DMS153 (cell line): ENCODE measurements at places on chromosomes 5 and 9.

GRCh38 chr9:133942206-133942975 is 49.7 kb downstream of the VAV2 start:
- no peak for DNase-seq

DNA sequence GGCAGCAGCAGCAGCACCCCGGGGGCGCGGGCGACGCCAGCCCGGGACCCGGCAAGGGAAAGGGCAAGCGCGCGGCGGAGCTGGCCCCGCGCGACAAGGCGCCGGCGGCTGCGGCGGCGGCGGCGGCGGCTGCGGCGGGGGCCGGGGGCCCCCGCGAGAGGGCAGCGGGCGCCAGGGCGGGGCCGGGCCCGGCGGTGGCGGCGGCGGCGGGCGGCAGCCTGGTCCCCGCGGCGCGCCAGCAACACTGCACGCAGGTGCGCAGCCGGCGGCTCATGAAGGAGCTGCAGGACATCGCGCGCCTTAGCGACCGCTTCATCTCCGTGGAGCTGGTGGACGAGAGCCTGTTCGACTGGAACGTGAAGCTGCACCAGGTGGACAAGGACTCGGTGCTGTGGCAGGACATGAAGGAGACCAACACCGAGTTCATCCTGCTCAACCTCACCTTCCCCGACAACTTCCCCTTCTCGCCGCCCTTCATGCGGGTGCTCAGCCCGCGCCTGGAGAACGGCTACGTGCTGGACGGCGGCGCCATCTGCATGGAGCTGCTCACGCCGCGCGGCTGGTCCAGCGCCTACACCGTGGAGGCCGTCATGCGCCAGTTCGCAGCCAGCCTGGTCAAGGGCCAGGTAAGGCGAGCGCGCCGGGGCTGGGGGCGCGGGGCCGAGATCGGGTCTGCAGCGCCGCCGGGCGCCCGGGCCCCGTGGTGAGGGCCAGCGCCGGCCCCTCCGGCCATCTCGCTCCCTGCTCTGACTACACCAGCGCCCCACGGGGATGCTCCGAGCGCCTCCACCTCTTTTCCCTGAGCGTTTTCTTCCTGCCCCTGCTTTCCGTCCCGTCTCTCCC is at the start of gene UBE2QL1:
TSS of gene UBE2QL1 (plus strand) at position 238 of the 843 bp plus-strand sequence. CDS start at position 273, 35 bp downstream.
- no peak for DNase-seq

DNA sequence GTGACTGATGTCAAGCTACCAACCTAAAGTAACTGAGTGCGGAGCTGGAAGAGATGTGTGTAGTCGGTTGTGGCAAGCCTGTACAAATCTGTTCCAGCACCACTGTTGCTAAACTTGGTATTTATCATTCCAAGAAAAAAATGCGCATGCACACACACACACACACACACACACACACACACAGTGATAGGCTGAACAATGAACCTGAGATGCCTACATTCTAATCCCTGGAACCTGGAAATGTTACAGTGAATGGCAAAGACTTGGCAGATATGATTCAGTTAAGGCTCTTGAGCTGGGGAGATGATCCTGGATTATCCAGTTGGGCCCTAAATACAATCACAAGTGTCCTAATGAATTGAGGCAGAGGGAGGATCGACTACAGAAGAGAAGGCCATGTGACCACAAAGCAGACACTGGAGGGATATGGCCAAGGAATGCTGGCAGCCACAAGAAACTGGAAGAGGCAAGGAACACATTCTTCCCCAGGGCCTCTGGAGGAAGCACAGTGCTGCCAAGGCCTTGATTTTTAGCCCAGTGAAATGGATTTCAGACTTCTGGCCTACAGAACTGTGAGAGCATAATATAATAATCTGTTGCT is 49.7 kb upstream of the LHFPL2 start:
- no peak for DNase-seq

DNA sequence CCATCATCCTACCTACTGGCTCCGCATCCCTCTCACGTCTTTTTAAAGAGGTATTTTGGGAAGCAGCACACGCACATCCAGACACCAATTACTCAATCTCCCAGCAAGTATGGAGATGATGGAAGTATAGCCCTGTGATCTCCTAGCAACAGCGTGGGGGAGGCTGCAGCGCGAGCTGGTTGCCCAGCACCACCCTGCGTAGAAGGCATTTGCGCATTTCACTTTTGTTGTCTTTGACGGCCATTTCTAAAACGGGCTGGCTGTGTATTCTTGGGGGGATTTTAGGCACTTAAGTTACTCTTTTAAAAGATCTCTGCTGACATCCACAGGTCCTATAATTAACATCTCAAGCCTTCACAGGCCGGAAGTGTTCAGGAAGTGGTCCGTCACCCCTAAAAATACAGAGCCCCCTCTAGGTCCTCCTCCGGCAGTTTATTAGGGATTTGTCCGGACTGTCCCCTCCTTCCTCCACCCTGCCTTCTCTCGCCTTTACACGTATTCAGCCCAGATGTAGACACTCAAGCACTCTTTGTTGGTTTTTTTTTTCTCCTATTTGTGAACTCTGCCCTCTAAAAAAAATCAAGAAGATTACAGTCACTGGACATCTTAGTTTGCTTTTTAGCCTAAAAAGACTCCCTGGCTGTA is 371.4 kb downstream of the NTRK2 start:
- DNase-seq, result no peak

GRCh38 chr5:43050384-43050783 is 10.3 kb upstream of the ANXA2R start:
- DNase-seq, result no peak

DNA sequence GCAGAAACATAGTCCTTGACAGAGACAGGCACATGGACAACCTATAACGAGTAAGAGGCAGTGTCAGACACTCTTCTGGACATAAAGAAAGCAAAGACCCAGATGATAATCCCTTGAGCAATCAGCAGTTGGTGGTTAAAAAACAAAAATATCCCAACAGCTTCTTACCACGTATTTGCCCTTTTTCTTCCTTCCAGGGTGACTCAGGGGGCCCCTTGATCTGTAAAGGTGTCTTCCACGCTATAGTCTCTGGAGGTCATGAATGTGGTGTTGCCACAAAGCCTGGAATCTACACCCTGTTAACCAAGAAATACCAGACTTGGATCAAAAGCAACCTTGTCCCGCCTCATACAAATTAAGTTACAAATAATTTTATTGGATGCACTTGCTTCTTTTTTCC is 9.5 kb downstream of the GZMK start:
- no peak for DNase-seq

DNA sequence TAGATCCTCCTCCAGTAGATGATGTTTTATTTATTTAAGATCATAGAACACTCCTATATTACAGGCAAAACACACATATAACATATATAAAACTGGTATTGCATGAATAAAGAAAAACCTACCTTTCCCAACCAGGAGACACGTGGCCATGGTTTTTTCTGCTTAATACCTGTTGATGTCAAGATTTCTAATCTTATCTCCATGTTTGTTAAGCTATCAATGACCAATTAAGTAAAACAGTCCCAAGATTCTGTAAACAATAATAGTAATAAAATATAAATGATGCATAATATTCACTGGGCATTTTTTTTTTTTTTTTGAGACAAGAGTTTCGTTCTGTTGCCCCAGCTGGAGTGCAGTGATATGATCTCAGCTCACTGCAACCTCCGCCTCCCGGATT is 1.7 kb downstream of the CPLANE1 start:
- DNase-seq, result no peak

DNA sequence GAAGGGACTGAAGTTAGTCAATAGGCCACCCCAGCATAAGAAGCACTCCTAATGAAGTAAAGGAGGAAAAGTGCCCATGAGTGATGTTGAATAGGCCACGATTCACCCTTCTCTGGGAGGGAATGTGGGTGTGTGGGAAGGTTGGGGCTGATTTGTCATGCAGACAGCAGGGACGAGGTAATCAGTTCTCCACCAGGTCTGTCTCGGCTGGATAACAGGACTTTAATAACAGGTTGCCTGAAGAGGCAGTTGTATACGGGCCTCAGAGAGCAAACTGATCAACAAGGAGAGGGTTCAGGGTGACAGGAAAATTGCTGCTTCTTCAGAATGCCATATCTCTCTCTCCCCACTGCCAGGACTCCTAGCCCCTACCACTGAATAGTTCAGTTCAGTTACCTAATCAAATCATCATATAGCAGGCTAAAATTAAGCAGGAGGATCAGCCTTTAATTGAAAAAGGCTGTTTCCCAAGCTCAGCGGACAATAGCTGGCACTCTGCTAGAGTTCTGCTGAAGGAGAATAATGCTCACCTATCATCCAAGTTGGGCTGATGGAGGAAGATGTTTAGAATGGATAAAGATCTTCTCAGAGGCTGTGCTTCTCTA is 43.6 kb upstream of the SMIM32 start:
- no peak for DNase-seq

- DNase-seq, result no peak
These were observed 218.1 kb upstream of the WWC1 start for GRCh38 chr5:168073311-168073710.

DNA sequence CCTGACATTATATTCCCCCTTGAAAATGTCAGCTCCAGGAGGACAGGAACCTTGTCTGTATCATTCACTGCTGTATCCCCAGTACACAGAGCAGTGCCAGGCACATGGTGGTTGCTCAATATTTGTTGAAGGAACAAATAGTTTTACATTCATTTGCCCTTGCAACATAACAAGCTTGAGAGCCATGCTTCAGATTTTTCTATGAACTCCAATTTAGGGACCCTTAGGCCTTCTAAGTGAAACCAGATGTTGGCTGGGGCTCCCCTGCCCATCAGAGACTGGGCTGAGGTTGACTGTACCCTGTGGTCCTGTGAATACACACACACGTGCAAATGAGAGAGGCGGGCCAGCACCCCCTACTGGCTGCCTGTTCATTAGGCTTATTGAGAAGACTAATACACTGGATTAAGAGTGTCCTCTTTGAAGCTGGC is 214.9 kb upstream of the WWC1 start:
- DNase-seq, result no peak

DNA sequence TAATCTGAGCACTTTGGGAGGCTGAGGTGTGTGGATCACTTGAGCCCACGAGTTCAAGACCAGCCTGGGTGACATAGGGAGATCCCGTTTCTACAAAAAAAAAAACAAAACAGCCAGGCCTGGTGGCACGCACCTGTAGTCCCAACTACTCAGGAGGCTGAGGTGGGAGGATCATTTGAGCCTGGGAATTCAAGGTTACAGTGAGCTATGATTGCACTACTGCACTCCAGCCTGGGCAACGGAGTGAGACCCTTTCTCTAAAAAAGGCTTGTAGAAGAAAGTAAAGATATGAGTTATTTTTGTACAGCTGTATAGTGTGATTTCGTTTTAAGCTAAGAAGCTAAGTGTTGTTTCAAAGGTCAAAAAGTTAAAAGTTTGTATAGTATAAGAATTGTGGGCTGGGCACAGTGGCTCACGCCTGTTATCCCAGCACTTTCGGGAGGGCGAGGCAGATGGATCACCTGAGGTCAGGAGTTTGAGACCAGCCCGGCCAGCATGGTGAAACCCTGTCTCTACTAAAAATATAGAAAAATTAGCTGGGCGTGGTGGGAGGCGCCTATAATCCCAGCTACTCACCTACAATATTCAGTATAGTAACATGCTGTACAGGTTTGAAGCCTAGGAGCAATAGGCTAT is 18.8 kb downstream of the UBE2R2 start:
- DNase-seq, result no peak

DNA sequence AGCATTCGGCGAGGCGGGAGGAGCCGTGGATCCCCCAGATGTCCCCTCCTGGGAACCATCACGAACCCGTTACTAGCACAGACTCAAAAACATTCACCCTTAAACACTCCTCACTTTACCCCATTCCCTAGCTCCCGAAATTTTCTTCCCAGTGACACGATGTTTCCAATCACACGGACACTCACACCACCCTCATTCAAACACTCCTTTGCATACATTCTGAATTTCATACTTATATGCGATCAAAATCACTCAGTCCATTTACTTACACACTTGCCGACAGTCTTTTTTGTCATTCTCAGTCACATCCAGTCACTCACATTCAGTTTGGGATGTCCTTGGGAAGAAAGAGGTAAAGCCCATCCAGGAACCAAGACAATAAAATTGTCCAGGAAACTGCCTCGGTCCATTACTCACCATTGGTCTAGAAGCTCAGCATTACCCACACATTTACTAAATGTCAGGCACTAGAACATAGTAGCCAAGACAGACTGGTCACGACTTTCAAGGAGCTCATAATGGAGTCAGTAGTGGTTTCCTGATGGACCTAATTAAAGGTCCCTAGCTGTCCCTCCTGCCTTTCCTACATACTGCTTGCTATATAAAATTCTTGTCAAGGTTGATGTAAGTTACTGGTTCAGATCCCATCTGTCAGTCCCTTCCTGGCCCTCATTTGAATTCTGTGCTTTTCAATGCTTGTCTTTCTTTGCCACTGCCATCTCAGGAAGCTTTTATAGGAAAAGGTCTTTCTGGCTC is 574 bp downstream of the SLC35A4 start:
- no peak for DNase-seq

DNA sequence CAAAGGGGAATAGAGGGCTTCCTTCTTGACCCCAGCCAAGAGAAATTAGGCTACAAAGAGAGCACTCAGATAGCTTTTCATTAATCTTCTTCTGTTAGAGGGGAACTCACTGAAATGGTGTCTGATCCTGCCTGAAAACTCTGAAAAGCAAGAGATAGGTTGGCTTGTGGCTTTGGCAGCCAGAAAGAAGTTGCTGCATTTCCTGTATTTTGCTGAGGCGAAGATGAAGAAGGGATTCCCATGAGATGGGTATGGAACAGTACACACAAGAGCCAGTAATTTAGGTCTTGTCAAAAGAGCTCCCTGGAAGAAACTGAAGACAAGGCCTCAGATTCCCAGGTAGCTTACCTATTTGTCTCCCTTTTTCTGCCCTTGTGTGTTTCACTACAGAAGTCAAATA is 120.9 kb upstream of the TARS1 start:
- DNase-seq, result no peak

- no peak for DNase-seq
These were observed 299.2 kb downstream of the SPOCK1 start for GRCh38 chr5:137199966-137200365.

DNA sequence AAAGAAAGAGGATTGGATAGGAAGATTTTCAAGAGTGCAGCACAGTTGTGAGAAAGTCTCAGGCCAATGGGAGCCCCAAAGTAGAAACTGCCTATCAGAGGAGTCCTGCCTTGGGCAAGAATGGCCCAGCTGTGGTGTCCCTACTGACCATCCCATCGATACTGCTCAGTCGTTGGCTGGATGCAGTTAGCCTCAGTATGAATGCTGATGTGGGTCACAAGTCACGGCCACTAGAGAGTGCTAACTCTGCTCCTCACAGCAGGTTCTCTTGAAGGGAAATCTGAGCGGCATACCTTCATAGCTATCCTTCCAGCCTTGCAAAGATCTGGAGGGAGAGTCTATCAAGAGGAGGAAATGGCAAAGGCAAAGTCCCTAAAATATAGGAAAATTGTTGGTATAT is 11.6 kb upstream of the CETN3 start:
- no peak for DNase-seq

GRCh38 chr9:93679536-93680442 is 103.4 kb downstream of the PHF2 start:
- DNase-seq, result no peak

DNA sequence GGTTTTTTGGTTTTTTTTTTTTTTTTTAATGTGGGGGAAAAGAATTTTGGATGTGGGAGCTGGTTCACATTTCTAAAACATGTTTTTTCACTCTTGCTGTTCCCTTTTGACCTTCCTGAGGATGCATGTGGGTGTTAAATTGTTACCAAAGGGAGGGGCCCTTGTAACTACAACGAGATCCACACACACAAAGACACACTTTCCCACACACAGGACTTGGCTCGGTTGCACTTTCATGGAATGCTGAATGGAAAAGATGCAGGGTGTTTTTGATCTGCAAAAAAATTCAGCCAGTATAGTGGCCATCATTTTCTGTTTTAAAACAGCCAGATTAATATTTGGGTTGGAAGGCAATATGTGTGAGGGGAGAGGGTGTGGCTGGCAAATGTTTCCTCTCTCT is 576.9 kb downstream of the EBF1 start:
- DNase-seq, result no peak
